ENCODE measurements at places on chromosomes 2 and 18.

- DNase-seq: no peak
Observed at GRCh38 chr18:74288041-74288440, 3.7 kb downstream of the CYB5A start.

- no peak for DNase-seq
Observed at GRCh38 chr2:131038258-131039100, 54.8 kb downstream of the FAM168B start.

GRCh38 chr18:46222710-46223360 is 118.7 kb downstream of the HAUS1 start:
- DNase-seq: peak; percentile 14

GRCh38 chr2:85538507-85539360 is at the start of gene MAT2A:
Gene MAT2A (plus strand): TSS chr2:85539168. CDS start chr2:85539288, 120 bp downstream.
- peak; percentile 91 for DNase-seq

GRCh38 chr2:236867441-236868260 is 218.0 kb upstream of the COPS8 start:
- DNase-seq: no peak

All from CD4-positive, alpha-beta T cell treated with Interleukin-10 for 1 hour (primary cell).